Mesothelial cell of epicardium (in vitro differentiated cells): ENCODE measurements at places on chromosomes 5 and 9. TPM values are rescaled to one million over a fixed set of nuclear protein-coding genes. Genes with fewer than 3 reads are reported as not detected.

DNA sequence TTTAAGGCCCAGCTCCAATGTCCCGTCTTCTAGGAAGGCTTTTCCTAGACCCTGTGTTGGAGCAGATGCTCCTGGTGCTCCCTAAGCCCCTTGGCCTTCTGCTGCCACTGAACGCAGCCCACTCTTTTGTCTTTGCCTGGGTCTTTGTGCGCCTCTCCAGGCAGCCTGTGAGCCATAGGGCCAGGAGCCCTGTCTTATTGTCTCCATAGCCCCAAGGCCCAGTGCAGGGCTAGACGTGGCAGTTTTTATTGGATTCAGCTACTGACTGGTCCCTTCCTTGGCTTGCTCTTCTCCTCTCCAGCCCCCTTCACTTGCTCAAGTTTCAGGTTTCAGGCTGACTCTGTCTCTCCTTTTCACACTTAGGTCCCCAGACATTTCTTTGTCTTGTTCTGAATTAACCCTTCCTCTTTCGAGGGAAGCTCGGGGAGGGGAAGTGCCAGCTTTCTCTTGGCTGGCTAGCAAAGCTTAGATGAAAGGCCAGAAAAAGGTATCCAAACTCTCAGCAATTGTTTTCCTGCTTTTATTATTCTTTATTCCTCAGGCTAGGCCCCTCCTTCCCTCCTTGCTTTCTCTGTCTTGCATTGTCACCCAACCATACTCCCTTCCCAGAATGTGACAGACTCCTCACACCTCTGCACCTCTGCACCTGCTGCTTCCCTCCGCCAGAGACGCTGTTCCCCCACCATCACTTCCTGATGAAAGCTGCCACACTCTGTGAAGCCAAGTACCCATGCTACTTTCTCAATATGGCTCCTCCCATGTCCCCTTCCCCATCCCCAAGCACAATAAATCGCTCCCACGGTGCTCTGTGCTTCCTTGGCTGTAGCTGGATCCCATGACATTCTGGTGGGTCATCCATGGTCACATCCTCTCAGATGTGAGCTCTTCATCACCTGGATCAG is 101.6 kb upstream of the CPEB4 start:
- no peak for DNase-seq

DNA sequence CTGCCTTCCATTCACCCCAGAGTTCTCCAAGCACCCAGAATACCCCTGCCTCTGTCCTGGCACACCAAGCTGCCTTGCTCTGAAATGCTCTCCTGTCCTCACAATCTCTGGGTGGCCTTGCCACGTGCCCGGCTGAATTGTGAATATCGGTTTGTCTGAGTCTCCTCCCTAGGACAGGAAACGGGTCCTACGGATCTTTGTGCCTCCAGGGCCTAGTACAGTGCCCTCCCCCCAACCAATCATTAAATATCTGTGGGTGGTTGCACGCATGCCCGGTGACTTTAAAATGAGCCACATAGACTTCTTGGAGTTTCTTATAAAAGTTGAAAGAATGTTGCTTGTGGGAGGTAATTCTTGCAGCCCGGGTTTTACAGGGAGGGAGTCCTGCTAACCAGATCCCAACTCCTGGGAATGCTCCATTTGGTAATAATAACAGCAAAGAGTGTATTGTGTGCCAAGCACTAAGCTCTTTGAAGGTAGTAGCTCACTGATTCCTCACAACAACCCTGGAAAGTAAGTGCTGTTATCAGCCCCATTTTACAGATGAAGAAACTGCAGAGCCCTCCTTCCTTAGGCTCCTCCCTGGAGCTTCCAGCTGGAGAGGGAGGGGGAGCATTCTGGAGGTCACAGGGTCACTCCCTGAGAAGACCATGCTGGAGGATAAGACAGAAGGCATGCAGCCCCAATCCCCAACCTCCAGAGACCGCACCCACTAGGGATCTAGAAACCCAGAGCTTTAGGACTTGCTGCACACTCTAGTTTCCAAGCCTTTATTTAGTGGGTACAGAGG is 23.4 kb downstream of the URM1 start:
- DNase-seq: no peak

DNA sequence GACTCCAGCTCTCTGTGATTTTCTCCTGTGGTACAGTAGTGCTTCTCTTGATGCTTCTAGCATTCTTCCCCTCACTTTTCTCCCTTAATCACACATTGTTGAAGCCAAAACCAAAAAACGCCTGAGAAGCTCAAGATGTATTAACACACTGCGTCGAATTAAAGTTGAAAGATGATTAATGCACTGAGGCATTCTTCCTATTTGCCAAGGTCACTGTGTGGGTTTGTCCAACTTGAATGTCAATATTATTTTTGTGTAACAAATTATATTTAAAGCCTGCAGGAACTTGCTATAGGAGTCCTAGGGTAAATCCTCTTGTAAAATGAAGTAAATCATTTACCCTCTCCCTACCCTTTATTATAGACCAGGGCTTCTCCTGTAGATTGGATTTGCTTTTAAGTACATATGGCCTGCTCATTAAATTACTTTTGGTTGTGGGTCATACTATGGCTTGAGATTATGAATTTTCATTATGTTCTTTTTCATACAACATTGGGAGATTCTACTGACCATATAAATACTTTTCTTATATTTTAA is 68.1 kb downstream of the GDA start:
- no peak for DNase-seq

DNA sequence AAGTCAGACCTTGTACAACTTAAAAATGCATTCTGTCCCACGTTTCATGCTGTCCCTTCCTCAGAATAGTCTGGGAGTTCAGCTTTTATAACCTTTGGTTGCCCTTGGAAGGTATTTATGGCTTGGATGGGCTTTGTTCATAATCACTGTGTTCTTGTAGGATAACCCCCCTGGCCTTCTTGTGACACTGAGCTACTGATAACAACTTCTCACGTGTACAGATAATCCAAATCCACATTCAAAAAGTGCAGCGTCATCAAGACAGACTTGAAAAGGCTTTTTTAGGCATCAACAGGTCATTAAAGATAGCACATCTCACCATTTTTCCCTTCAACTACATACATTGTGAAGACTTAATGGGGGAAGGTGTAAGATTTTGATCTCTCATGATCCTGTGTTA is 42.0 kb downstream of the SLC1A3 start:
- no peak for DNase-seq

DNA sequence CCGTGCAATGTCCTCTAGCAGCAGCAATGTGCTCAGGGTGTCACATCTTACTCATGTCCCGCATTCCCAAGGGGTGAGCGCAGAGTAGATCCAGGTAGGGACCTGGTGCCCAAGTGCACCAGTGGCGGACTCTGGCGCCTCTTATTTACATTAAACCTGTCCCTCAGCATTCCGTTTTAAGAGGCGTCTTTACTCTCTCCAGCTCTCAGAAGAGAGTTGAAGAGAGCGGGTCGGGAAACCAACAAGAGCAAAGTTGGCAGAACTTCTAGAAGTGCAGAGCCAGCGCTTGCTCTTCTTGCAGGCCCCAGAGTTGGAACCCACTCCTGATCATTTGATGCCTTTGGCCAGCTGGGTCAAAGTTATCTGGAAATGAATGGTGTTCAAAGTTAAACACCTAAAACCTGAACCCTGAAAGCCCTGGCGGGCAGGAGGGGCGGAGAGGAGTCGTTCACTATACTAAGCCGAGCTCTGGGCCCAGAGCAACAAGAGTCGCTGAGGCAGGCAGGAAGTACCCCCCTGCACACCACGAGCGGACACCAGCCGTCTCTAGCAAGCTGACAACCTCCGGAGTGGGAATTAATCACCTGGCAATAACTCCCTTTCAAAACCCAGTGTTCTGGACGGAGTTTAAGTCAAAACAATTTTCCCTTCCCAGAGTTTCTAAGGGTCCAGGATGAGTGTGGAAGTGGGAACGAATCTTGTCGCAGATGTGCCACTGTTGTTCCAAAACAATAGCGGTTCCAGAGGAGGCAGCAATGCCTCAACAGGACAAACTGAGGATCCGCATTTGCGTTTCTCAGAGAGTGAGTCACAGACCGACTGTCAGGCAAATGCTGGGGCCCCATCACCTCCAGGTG is 122.8 kb downstream of the TMEM161B start:
- DNase-seq: no peak

GRCh38 chr5:45189481-45189880 is 380.7 kb downstream of the MRPS30 start:
- DNase-seq: no peak

CFAP77 gene
- total RNA-seq: 0.23 TPM in 1 of 3 replicates, not detected in the others

MRPS2 gene
- 38.4 to 46.0 TPM (median 42.1 TPM) in 3 replicates for total RNA-seq

GABRB2 gene
- total RNA-seq: 0.75 to 0.78 TPM (median 0.76 TPM) in 3 replicates
